ENCODE measurements at places on chromosomes 2 and 18. TPM values are rescaled to one million over a fixed set of nuclear protein-coding genes. Genes with fewer than 3 reads are reported as not detected.
A peak's percentile ranks its signal among the peaks of the same experiment; 100 is the strongest.

Gene XIRP2
- total RNA-seq = not detected

Gene HAUS1
- 25.7 TPM for total RNA-seq

Gene GCKR
- 5.1 TPM for total RNA-seq

DNA sequence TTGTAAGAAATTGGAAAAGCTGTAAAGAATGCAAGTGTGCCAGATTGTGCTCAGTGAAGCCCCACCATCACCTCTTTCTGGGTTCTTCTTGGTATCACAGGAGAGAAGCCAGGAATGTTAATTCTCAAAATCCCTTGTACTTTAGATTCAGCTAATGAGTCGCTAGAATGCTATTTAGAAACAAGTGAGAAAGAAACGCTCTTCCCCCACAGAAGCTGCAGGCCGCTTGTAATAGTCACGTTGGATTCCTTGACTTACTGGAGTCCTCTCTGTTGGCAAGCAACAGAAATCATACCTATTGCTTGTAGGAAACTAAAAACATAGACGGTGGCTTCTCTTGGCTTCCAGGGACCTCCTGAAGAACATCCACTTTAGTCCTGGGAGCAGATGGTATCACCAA is 375.6 kb upstream of the LRATD1 start:
- DNase-seq = no peak

DNA sequence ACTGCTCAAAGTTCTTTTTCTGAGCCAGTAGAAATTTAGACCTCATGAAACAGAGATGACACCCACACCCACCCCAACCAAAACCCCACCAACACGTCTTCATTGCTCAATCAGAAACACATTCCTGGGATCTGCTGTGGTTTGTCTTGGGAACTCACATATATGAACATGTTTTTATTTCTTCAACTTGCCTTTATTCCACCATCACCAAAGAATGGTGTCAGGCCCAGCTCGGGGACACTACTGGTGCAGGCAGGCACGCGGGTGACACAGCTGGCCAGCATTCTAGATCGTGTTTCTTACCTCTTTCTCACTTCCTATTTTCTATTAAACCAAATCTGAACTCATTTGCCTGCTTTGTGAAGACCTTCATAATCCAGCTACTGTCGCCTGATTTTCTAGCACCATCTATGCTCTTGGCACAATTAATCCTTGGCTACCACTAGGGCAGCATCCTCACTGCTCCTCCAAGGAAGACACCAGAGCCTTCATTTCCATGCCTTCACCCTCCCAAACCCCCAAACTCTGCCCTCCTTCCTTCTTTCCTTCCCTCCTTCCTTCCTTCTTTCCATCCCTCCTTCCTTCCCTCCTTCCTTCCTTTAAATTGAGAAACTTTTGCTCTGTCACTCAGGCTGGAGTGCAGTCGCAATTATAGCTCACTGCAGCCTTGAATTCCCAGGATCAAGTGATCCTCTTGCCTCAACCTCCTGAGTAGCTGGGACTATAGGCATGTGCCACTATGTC is 157.1 kb downstream of the BCL2 start:
- peak; percentile 50 for DNase-seq

- DNase-seq = peak; percentile 93
Observed at GRCh38 chr2:159615367-159616285, 722 bp downstream of the BAZ2B start.

Data from ovary (tissue), 10 donors.